Activated T-helper 2 cell treated with anti-CD3 and anti-CD28 coated beads, Interferon-gamma antibody, Interleukin-2, Interleukin-4, amounts not matched to agents 10 μg/mL and 5 μg/mL and 100 μg/mL, durations not matched to agents 14 hours and 24 hours and 36 hours (primary cell): ENCODE measurements at places on chromosomes 12 and 14.

GRCh38 chr12:117013726-117014125 lies 85.5 kb downstream of the TESC start:
- DNase-seq, result no peak

DNA sequence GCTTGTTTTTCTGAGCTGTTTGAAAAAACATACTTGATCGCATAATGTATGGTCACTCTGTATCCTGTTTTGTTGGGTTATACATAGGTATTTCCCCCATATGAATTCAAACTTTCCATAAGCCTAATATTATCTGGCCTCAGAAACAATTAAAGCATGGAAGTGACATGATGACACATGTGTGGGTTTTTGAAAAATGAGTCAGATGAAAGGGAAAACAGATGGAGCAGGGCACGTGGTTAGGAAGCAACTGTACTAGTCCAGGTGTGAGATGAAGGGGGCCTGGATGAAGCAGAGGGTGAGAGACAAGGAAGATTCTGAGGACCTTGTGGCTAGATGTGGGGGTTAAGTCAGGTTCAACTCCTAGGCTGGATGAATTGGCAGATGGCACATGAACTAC lies 92.7 kb upstream of the DNM1L start:
- DNase-seq, result no peak

DNA sequence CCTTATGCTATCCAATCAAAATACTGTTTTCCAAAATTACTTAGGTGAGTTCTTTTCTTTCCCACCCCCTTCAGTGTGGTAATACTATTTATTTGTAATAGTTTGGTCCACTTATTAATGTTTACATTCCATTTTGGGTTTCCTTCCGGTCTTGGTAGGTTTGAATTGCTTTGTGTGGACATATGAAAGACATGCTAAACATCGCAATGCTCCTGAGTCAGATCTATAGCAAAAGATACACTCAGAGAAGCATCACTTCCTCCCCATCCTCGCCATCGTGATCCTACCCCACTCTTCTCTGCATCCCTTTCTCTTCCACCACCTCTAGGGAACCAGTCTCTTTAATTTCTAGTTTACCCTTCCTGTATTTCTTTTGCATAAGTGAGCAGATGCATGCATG lies 30.0 kb downstream of the TUNAR start:
- no peak for DNase-seq

DNA sequence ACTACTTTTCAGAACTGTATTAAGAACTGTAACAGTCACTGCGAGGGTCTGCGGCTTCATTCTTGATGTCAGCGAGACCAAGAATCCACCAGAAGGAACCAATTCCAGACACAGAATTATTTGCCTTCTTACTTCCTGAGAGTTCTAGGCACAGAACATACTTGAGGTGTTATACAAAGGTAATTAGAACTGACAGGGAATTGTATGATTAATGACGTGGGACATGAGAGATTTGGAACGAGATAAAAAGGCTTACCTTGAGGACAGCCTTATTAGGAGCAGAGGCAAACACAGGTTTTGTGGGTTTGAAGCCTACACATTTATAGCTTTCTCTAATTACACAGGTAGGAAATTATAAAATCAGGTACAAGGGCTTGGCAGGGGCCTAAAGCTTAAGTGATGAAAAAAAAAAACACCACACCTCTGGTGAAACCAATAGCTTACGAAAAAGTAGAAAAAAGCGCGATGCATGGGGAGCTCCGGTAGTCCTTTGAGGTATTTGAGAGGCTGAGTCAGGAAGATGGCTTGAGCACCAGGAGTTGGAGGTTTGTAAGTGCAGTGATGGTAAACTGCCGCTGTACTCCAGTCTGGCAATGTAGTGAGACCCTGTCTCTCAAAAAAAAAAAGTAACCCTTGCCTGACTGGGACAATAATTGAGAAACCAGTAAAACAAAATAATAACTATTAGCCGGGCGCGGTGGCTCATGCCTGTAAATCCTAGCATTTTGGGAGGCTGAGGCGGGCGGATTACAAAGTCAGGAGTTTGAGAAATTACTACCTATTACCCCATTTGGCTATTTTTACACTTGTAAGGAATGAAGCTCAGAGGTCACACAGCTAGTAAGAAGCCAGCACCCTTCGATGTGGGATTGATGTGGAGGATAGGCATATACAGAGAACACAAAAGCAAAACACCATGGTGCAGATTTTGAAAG lies 795 bp upstream of the ACOT2 start:
- no peak for DNase-seq

GRCh38 chr14:41230683-41231082 lies 376.0 kb upstream of the LRFN5 start:
- DNase-seq, result no peak

GRCh38 chr14:103073876-103074728 lies 9.9 kb upstream of the LBHD2 start:
- no peak for DNase-seq

DNA sequence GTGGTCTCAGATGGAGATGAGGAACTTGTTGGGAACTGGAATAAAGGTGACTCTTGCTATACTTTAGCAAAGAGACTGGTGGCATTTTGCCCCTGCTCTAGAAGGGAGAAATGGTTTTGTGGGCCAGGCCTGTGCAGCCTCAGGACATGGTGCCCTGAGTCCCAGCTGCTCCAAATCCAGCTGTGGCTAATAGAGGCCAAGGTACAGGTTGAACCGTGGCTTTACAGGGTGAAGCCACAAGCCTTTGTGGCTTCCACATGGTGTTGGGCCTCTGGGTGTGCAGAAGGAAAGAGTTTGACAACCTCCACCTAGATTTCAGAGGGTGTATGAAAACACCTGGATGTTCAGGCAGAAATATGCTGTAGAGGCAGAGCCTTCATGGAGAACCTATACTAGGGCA lies 586.0 kb downstream of the FLRT2 start:
- DNase-seq, result no peak

DNA sequence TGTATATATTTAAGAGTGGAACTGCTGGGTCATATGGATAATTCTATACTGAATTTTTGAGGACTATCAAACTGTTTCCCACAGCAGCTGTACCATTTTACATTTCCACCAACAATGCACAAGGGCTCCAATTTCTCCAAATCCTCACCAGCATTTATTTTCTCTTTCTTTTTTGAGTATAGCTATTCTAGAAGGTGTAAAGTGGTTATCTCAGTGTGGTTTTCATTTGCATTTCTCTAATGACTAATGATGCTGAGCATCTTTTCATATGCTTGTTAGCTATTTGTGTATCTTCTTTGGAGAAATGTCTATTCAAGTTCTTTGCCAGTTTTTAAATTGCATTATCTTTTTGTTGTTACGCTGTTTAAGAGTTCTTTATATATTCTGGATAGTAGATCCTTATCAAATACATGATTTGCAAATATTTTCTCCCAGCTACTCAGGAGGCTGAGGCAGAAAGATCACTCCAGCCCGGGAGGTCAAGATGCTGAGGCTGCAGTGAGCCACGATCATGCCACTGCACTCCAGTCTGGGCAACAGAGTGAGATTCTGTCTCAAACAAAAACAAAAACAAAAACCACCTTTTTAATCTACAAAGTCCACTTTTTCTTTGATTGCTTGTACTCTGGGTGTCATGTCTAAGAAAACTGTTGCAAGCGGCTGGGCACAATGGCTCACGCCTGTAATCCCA lies 32.8 kb downstream of the GTF2A1 start:
- DNase-seq, result no peak

GRCh38 chr14:77113644-77114043 lies 15.6 kb downstream of the CIPC start:
- no peak for DNase-seq

DNA sequence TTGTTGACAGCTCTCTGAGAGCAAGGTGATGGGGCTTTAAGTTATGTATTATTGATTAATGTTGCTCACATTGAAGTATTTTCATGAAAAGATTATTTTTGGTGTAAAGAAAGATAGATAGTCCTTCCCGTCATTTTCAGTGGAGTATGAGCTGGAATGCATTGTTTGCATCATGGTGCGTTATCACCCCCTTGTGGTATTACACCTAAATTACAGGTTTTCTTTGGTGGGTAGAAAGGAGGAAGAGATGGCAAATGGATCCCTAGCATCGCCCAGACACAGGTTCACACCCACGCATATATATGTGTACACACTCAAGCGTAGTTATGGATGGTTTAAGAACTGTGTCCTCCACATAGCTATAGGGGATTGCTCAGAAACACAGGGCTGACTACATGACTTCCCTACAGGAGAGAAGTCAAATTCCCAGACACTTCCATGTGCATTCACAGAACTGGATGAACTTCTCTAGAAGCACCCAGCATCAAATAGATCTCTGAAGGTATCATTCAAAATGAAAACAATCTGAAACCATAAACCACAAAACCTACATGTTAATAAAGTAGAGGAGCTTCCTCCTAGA lies 14.4 kb upstream of the SERPINA10 start:
- no peak for DNase-seq

DNA sequence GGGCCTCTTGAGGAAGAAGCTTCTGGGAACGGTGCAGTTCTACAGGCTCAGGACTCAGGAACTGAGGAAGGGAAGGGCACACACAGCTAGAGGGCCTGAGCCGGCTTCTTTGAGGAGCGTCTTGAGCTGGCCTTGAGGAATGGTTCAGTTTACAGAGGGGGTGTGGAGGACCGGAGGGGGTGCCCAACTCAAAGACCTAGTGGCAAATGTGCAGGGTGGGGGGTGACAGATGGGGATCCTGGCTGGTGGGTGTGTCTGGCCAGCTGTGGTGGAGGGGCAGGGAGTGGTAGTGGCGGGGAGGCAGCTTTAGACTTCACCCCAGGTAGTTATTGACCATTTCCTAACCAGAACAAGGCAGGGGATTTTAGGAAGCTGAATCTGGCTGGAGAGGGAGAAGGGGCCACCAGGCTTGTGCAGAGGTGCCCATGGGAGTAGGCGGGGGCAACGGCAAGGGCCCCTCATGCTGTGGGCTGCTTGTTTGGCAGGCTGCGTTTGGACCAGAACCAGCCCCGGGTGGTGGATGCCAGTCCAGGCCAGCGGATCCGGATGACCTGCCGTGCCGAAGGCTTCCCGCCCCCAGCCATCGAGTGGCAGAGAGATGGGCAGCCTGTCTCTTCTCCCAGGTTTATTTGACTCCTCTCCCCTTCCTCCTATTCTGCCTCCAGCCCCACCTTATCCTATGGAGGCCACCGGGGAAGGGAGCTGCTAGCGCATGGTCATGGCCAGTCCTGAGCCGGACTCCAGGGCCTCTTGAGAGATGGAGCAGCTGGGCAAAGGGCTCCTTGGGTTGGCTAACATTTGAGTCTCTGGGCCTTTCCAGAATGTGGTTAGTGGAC lies 27.8 kb downstream of the PAPLN start:
- no peak for DNase-seq

GRCh38 chr14:63375769-63376168 lies 57.0 kb upstream of the GPHB5 start:
- DNase-seq, result no peak

DNA sequence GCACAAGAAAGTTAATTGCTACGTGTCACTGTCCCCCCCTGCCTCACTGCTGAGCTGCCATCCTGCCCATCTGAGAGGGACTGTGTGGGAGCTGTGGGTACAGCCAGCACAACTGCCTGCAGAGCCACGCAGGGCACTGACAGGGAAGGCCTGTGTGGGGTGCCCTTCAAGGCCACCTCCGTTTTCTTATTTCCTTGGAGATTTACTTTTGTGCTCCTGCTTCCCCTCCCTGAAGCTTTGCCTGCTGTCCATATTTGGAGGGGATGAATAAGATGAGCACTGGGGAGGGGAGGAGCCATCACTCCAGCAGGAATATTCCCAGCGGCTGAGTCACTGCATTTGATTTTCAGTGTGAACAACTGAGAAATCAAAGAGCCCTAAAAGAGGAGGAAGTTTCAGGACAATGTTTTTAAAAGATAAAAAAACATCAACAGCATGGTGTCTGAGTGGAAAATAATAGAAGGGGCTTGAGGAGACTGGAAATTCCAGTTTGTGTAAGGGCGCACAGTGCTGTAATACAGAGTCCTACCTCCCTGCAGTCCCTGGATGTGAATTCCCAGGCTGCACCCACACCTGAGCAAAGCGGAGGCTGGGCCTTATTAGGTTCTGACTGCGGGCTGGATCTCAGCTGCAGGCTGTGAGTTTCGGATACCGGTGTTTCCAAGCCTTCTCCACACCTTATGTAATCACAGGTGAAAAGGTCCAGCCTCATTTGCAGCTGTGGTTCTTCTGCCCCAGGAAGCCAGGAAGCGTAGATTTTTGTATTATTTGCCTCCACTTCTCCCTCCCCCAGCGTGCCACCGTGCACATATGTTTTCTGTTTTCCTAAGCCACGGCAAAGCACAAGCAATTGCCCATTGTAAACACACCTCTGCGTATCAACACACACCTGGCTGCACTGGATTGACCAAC lies 192.6 kb upstream of the BCL2L14 start:
- no peak for DNase-seq

- DNase-seq, result peak; percentile 29
Observed at GRCh38 chr12:10722502-10722904, 620 bp downstream of the YBX3 start.

DNA sequence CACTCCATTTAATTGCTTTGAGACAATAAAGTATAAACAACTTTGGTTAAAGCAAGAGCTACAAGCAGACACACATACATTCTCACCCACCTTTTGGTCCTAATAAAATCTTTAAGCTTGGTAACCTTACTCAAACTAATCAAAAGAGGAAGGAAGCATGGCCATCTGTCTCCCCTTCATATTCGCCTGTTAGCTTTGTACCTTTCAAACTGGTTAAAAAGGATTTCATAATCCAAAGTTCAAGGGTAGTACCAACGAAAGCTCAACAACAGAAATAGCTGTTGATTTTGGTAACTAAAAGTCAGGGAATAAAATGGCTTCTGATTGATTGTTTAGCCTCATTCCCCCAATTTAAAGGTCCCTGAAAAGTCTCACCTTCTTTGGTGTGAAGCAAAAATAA lies 456.9 kb downstream of the BCAT1 start:
- DNase-seq, result no peak

GRCh38 chr14:68458840-68459469 lies 333.9 kb downstream of the ZFP36L1 start:
- DNase-seq, result no peak

GRCh38 chr12:6921996-6922946 lies 5.5 kb upstream of the ATN1 start:
- DNase-seq, result no peak

GRCh38 chr14:75234173-75235115 lies 44.2 kb upstream of the FOS start:
- DNase-seq, result no peak

DNA sequence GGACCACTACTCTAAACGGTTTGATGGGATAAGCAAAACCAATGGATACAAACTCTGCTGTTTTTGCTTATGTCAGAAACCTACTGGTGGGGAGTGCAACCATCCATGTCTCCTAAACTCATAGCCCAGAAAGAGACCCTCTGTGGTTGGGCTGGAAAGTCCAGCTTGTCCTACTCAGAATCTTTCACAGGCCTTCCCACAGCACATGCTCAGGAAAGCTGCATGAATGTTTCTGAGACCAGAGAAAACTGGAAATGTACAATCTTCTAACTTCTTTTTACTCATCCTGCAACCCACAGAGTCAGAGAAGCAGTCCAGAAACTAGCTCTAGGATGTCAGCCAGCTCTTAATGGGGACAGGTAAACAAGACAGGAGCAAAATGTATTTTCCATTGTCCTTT lies 73.3 kb downstream of the ANO2 start:
- DNase-seq, result no peak
